Activated naive CD4-positive, alpha-beta T cell treated with anti-CD3 and anti-CD28 coated beads, Interleukin-2, amount 50 U/mL, for 72 hours (primary cell): ENCODE measurements at places on chromosomes 12 and 14.

- no peak for DNase-seq
Measured at GRCh38 chr14:88791252-88791621, 1.5 kb downstream of the EML5 start.

- no peak for DNase-seq
Measured at GRCh38 chr12:97466000-97466399, 3.4 kb downstream of the RMST start.

DNA sequence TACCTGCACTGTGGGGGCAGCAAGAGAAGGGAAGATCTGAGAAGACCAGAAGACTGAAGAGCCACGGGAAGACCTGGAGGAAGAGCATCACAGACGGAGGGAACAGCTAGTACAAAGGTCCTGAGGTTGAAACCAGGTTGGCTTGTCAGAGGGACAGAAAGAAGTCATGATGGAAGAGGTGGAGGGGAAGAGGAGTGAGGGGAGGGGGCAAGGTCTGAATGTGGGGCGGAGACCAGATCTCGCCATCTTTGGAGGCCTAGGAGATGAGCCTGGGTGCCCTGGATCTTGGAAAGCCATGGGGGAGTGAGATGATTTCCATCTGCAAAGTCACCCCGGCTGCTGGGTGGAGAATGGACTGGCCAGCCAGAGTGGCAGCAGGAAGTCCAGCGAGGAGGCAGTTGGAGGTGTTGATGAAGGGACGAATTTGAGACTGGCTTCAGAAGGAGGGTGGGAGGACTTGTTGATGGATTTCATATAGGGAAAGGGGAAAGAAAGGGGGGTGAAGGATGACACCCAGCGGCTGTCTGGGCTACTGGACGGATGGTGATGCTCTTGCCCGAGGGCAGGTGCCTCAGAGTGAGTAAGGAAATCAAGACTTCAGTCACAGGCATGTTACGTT lies 14.6 kb upstream of the UBC start:
- DNase-seq = no peak

GRCh38 chr14:83548061-83548839 lies 1981.7 kb upstream of the FLRT2 start:
- no peak for DNase-seq

GRCh38 chr14:100887728-100888335 lies 15.7 kb downstream of the RTL1 start:
- DNase-seq = no peak

- DNase-seq = no peak
Measured at GRCh38 chr14:21163871-21164291, 8.0 kb upstream of the OR5AU1 start.

DNA sequence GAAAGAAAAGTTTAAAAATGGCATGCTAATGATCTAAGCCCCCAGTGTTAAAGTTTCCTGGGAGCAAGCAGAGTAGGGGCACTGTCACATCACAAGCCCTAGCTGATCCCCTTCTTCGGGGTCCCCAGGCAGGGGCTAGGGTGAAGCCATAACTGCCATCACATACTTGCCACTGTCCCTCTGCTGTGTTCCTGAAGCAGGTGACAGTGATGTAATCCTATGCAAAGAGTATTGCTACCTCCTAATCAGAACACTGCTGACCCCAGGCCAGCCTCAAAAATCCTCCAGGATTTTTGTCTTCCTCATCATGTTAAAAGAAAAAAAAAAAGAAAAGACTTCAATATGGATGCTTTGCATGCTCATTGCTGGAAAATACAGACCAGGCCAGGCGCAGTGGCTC lies 1.2 kb upstream of the RFC5 start:
- DNase-seq = no peak

DNA sequence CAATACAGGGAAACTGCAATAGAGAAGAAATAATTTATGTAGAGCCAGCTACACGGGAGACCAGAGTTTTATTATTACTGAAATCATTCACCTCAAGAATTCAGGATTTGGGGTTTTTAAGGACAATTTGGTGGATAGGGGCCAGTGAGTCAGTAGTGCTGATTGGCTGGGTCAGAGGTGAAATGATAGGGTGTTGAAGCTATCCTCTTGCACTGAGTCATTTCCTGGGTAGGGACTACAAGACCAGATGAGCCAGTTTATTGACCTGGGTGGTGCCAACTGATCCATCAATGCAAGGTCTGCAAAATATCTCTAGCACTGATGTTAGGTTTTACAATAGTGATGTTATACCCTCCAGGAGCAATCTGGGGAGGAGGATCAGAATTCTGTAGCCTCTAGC lies 486.3 kb downstream of the LRIG3 start:
- no peak for DNase-seq

- DNase-seq = no peak
Measured at GRCh38 chr12:105738051-105738450, 400.7 kb downstream of the NUAK1 start.

DNA sequence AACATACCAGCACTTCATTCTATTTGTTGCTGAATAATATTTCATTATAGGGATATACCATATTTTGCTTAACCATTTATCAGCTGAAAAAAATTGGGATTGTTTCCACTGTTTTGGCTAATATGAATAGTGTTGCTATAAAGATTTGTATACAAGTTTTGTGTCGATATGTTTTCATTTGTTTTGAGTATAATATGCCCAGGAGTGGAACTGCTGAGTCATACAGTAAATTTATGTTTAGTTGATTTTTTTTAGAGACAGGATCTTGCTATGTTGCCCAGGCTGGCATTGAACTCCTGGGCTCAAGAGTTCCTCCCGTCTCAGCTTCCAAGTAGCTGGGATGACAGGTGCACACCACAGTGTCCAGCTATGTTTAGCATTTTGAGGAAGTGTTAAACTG lies 131.5 kb upstream of the TMCC3 start:
- DNase-seq = no peak

DNA sequence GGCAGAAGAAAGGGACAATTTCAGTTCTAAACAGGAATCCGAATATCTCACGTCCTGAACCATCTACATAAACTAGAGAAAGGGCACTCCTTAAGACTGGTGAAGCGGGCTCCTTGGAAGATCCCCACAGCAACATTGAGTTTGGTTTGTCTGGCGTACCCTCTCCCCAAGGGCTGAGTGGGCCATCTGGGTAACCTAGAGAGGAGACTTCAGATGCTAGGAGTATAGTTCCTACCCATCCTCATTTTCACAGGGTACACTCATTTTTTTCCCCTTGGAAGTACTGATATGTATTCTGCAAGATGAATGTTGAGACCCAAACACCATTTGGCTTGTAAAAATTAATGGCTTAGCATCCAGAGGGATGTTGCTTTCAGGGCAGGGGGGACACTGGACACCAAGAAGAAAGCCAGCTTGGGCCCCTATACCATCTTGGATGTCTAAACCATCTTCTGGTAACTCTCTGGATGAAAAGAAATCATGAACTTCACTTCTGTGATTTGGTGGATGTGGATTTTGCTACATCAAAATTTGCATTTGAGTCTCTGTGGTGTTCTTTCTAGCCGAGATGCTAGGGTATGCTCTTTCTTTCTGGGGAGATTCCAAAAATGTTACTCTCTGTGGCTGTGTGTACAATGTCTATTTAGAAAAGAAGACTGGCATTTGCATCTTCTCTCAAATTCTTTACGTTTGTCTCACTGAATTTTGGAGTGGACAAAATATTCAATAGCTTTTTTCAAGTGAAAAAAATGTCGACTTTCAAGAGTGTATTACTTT lies 97.7 kb downstream of the ETV6 start:
- no peak for DNase-seq

DNA sequence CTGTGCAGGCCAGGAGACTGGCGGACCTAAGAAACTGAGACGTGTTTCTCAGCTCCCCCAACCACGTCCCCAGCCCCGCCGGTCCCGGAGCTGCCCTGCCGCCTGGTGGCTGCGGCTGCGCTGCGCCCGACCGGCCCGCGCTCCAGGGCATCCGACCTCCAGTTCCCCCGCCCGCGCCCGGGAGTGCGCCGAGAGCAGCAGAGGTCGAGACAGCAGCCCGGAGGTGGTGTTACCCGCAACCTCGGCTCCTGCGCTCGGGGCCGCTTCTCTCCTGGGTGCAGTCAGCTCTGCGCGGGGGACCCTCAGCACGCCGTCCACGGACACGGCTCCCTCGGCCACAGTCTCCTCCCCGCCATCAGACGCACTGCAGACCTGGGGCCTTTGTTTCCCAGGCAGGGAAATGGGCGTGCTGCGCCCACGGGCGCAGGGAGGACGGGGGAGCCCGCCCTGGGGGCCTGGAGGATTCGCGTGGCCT lies 21.6 kb upstream of the GPR132 start:
- peak; percentile 90 for DNase-seq

DNA sequence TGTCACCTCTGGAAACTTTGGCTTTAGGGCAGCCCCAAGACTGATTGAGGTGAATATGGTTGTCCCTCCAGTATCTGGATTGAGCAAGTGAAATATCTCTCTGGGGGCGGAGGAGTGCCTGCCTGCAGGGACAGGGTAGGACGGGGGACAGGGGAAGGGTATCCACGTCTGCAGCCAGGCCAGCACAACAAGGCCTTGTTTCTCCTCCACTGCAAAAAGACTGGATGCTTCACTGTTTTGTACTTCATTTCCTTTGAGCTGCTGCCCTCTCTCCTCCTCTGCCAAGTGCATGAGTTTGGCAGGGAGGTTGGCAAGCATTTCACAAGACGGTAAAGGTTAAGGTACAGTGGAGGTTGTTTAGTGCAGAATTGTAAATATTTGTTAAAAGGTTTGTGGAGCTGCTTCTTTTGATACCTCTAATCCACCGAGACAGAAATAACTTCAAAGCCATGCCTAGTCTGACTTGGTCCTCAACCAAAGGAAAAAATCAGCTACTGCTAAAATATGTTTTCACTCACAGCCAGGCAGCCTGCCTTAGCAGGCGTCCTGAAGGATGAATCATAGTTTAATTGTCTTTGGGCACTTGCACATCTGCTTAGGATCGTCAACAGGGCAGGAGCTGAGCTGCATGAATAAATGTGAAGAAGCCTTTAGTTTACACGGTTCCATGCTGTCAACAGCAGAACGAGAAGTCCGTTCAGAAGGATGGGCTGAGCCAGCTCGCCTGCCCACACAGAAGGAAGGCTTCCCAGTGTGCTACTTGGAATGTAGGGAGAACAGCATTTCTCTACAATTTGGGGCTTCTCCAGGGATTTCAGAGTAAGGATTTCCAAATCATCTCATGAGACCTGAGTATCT lies 269.7 kb downstream of the TTC6 start:
- no peak for DNase-seq

- no peak for DNase-seq
Measured at GRCh38 chr12:50530532-50530931, 25.7 kb downstream of the DIP2B start.

DNA sequence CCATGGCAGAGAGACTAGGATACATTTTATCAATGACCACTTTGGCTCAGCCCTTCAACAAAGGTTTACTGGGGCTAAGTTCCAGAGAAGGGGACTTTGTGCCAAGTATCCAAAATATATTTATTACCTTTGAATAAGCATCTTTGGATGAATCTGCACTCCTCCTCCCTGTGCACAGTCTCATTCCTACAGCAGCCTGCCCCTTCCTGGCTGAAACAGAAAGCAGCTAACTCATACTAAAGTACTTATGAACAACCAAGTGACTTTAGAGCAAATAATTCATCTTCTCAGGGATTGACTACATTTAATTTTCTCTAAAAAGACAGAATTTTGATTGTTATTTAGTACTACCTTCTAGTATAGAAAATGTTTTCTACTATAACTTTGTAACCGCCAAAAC lies 47.8 kb upstream of the ETV6 start:
- DNase-seq = no peak

DNA sequence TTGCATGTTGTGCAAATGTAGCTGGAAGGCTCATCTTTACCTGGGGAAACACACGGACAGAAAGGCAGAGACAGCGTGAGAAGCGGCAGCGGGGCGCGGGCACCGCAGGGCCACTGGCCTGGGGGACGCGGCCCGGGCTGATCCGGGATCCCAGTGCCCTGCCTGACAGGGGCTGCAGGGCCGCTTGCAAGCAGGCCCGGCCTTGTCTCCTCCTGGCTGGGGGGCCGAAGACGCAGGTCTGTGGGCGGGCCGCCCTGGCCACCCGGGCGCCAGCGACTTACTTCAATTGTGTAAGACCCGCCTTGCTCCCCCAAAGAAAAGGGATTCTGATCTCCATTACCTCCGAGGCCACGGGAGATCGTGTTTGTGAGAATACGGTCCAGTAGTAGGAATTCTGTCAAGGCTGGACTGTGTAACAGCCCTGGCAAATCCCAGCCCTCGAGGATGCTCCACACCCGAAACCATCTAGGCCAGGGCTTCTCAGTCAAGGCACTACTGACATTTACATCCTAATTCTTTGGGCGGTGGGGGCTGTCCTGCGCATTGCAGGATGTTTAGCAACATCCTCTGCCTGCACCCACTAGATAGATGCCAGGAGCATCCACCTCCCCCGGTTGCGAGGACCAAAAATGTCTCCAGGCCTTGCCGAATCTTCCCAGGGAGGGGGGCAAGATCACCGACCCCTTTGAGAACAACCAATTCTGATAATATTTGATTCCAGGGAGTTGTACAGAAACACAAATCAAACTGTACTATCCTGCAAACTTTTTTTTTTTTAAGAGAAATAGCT lies 95.6 kb downstream of the BCL11B start:
- DNase-seq = no peak

DNA sequence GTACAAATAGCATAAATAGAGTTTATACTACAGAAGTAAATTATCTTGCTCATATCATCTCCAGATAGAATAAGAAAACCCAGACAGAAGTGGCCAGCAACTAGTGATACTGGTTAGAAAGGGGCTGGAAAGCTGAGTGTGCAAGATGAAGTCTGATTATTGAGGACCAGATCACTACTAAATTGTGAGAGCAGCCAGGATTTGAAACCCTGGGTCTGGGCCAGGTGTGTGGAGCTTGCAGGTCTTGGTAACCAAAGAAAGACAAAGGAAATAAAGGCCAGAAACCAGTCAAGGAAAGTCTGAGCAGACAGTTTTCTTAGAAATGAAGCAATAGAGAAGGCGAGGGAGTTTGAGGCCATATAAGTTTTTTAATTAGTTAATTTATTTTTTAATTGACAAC lies 611.8 kb downstream of the ETNK1 start:
- DNase-seq = no peak

- DNase-seq = no peak
Measured at GRCh38 chr12:84983289-84983688, 52.8 kb downstream of the TSPAN19 start.

GRCh38 chr12:11820476-11820875 lies 171.0 kb downstream of the ETV6 start:
- DNase-seq = no peak

- no peak for DNase-seq
Measured at GRCh38 chr14:28999656-29000055, 233.1 kb downstream of the FOXG1 start.

- DNase-seq = no peak
Measured at GRCh38 chr14:58782011-58782410, 144.2 kb downstream of the DACT1 start.

DNA sequence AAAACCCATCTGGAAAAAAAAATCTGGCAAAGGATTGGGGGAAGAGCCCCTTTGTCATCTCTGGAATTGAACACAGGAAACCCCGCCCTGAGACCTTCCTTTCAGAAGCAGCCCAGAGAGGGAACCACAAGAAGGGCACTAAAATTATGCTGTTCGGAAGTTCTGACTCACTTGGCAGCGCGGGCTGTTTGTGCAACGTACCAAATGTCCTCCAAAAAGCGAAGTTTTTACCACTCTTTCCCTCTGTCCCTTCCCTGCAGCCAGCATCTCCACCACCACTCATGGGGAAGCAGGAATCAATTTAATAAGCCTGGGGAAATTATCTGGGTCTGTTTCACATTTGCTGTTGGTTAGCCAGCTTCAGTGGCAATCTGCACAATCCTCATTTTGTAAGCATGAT lies 3.2 kb upstream of the SYNE3 start:
- DNase-seq = peak; percentile 85

- DNase-seq = no peak
Measured at GRCh38 chr12:63041601-63042000, 106.7 kb upstream of the PPM1H start.
